ENCODE measurements at places on chromosomes 6 and 20.

DNA sequence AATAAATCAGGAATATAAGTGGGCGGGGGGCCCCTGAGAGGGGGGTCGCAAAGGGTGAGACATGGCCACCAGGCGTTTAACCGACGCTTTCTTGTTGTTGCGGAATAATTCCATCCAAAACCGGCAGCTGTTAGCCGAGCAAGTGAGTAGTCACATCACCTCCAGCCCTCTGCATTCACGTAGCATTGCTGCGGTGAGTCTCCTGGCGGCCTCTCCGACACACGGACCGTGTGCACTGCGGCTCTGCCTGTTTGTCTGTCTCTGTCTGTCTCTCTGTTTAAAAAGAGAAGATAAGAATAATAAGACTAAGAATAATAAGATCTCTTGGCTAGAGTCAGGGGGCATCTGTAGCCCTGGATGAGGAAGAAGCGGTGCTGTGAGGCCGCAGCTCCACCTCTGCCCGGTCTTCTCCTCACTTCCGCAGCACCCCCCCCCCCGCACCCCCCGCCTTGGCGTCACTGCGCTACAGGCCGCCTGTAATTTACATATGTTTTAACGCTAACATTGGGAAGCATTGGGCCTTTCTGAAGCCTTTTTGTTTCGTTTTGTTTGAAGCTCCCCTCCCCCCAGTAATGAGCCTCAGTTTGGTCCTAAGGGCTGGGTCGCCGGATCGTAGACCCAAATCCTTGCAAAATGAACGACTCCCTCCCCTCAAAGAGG lies 993 bp downstream of the STX16 start:
- no peak for DNase-seq

DNA sequence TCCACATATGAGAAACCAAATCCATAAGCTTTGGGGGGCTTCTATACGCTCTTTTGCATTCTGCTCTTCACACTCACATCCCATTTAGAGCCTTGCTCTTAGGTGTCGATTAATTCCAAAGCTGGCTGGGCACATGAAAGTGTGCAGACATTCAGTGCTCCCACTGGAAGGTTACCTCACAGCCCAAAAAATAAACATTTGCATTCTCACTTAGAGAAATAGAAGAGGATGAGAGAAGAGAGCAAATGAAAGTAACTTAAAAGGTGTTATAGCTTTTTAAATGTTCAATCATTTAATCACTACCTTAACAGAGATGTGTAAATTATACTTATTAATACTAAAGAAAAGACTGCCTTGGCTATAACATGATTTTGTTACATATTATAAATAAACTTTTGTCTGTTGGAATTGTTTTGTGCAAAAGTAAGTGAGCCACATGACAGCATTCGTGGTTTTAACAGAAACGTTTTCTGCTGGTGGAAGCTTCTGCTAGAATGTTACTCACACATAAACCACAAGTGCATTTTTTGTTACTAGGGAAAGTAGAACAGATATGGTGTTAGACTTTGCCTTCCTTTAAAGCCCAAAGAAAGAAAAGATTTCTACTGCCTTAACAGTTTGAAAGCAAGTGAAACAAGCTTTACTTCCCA lies 116.7 kb downstream of the SIM1 start:
- DNase-seq: no peak

DNA sequence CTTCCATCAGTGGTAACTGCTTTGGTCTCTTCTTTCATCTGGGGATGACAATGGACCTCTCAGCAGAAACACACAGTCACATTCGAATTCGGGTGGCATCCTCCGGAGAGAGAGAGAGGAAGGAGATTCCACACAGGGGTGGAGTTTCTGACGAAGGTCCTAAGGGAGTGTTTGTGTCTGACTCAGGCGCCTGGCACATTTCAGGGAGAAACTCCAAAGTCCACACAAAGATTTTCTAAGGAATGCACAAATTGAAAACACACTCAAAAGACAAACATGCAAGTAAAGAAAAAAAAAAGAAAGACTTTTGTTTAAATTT lies 6.1 kb downstream of the EDN1 start:
- no peak for DNase-seq

- DNase-seq: no peak
Observed at GRCh38 chr6:29965563-29965872, 23.2 kb downstream of the HLA-A start.

GRCh38 chr6:3023663-3024483 lies 24.2 kb downstream of the NQO2 start:
- DNase-seq: no peak

- no peak for DNase-seq
Observed at GRCh38 chr20:4885877-4886276, 115.4 kb downstream of the SLC23A2 start.

- DNase-seq: no peak
Observed at GRCh38 chr6:13668291-13668928, 43.2 kb downstream of the RANBP9 start.

Data from cerebellar nuclear complex (tissue), 1 donor.